Activated T-helper 1 cell treated with anti-CD3 and anti-CD28 coated beads, Interleukin-2, amount 50 U/mL, for 16 hours (primary cell): ENCODE measurements at places on chromosomes 1 and 21.

GRCh38 chr1:17452686-17453085 is 13.2 kb upstream of the RCC2 start:
- DNase-seq: no peak

- no peak for DNase-seq
Observed at GRCh38 chr1:228348708-228349467, 57.7 kb downstream of the TRIM11 start.

GRCh38 chr21:46625759-46626158 is 9.7 kb upstream of the PRMT2 start:
- DNase-seq: no peak

DNA sequence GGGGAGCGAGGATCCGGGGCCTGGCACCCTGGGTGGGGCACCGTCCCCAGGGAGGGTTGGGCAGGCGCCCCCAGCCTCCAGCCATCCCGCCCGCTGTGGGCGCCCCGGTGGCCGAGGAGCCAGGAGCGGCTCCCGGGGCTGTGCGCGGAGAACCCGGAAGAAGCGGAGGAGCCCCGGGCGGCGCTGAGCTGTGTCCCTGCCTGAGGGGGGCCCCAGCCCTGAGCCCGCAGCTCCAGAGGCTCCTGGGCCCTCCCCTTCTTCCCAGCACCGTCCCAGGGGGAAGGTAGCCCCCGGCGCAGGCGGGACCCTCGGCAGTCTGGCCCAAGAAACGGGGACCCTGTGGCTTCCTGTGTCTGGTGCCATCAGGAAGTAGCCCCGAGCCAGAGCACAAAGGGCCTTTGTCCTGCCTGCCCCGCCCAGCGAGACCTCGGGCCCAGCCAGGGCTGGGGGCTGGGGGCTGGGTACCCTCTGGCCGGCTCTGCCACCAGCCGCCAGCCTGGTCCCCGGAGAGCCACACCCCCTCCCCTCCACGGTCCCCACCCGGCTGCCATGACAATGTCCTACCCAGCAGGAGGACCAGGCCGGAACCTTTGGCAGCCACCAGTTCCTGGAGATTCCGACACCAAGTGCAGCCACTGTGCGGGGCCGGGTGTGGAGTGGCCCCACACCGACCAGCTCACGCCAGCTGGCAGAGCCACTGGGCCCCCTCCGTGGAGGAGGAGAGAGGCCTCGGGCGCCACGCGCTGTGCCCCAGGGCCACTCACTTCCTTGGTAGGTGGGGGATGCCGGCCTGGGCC is 15.6 kb upstream of the TTLL10 start:
- DNase-seq: no peak

DNA sequence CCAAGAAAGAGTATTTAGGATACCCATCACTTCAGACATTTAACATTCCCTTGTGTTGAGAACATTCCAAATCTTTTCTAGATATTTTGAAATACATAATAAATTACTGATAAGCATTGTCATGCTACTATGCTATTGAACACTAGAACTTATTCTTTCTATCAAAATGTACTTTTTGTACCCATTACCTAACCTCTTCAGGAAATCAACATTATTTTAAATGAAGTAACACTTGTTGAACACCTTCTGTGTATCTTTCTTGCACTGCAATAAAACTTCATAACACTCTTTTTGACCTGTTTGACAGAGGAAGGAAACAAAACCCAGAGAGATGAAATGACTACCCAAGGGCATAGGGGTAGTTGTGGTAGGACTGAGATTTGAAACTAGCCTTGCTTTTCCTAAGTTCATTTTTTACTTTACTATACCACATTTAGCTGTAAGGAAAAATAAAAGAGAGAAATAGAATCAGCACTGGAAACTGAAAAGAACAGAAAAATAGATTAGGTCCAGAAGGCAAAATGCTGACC is 99.4 kb downstream of the UCHL5 start:
- DNase-seq: no peak

DNA sequence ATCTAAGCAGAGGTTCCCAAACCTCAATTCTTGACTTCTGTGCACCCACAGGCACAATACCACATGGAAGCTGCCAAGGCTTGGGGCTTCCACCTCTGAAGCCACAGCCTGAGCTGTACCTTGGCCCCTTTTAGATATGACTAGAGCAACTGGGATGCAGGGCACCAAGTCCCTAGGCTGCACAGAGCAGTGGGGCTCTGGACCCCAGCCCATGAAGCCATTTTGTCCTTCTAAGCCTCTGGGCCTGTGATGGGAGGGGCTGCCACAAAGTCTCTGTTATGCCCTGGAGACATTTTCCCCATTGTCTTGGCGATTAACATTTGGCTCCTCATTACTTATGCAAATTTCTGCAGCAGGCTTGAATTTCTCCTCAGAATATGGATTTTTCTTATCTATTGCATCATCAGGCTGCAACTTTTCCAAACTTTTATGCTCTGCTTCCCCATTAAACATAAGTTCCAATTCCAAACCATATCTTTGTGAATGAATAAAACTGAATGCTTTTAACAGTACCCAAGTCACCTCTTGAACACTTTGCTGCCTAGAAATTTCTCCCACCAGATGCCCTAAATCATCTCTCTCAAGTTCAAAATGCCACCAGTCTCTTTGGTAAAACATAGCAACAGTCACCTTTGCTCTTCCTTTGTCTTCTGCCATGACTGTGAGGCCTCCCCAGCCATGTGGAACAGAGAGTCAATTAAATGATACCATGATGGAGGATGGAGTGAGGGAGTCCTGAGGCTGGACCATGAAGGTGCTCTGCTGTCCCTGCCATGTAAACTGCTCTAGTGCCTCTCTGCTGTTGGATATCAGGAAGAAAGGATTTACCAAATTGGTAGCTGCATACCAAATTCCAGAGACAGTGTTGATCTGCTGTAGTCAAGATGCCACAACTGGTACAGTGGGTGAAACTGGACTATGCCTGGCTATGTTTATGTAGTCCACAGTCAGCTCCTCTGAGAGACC is 37.6 kb downstream of the RUNX3 start:
- DNase-seq: no peak

DNA sequence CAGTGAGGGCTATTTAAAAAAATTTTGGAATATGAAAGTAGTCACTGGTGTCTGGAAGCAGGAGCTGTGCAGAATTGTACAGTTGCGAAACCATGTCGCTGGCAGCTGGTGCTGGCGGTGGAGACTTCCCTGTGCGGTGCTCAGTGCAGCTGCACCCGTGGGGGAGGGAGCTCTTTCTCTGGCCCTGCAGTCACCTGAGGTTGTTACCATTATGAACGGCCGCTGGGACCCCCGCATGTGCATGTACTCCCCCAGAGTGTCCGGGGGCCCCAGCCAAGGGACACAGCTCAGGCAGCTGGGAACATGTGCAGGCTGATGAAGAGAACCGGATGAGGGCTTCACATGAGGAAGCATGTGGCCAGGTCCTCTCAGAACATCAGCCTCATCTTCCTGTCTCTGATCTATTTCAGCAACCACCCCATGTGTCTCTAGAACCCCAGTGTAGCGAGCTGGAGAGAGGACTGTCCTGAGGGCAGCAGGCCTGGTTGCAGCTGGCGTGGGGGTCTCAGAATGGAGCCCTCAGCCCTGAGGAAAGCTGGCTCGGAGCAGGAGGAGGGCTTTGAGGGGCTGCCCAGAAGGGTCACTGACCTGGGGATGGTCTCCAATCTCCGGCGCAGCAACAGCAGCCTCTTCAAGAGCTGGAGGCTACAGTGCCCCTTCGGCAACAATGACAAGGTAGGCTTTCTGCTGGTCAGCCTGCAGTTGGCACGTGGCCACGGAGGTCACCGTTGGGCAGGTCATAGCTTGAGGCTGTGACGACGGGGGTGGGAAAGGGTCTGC is at the start of gene TRPM2:
TSS of gene TRPM2 (plus strand) at position 431 of the 780 bp plus-strand sequence. CDS start at position 511, 80 bp downstream.
- DNase-seq: no peak
